PC-3 (cell line): ENCODE measurements at places on chromosomes 1 and 21.

- no peak for DNase-seq
Measured at GRCh38 chr1:228956864-228957263, 221.6 kb downstream of the RHOU start.

DNA sequence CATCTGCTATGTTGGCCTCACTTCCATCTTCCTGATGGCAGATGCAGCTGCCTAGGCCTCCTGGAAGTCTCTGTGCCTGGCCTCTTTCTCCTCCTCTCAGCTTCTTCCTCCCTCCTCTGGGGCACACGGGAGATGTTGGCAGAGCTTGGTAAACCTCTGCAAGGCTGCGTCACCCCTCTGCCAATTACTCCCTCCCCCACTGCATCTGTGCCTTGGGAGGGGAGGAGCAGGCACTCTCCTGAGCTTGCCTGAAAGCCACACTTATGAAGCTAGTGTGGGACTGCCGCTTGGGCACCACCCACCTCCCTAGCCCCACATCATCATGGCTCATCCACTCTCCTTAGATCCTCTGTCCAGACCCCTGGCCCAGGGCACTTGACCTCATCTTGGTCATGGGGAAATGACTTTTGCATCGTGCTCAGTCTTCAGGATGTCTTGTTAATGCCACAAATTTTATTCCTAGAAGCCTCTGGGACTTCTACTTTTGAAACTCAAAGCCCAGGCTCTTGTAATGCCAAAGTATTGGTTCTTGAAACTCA is 7.3 kb upstream of the TMEM51 start:
- DNase-seq: no peak

- DNase-seq: no peak
Measured at GRCh38 chr21:45304945-45305344, 17.2 kb upstream of the POFUT2 start.

DNA sequence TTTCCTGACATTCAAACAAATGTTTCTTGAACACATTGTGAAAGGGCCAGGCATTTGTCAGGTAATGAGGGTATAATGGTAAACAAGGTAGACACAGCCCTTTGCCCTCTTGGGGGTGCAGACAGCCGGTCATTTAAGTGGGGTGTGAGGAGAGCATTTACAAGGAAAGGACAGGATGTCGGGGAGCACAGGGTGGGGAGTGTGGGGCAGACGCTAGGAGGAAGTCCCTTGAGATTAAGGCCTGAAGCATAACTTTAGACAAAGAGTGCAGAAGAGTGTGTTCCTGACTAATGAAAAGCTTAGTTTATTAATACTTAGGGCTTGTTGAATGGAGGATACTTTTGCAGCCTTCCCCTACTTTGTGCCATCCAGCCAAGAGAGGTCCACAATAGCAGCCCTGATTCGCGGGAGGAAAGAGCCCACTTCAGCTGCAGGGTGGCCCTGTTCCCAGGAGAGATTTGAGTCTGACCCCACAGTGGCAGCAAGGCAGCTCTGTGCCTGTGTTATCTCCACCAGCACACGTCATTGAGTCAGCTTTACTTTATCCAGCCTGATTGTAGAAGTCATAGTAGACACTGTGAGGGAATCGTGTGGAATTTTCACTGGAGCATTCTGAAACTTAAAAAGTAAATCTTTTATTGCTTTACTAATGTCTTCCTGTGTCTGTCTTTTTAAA is 35.1 kb downstream of the MPZL1 start:
- no peak for DNase-seq

- peak; percentile 67 for DNase-seq
Measured at GRCh38 chr1:6171548-6172124, 8.5 kb downstream of the CHD5 start.

DNA sequence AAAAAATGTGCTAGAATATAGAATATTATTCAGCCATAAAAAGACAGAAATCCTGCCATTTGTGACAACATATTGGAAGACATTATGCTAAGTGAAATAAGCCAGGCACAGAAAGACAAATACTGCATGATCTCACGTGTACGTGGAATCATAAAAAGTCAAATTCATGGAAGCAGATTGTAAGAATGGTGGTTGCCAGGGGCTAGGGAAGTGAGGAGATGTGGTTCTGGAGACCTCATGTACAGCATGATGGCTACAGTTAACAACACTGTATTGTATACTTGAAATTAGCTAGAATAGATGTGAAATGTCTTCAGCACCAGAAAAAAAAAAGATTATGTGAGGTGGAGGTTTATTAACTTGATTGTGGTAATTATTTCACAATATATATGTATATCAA is 166.4 kb downstream of the ZZZ3 start:
- DNase-seq: no peak

GRCh38 chr1:242033447-242033846 is 34.5 kb upstream of the MAP1LC3C start:
- no peak for DNase-seq

DNA sequence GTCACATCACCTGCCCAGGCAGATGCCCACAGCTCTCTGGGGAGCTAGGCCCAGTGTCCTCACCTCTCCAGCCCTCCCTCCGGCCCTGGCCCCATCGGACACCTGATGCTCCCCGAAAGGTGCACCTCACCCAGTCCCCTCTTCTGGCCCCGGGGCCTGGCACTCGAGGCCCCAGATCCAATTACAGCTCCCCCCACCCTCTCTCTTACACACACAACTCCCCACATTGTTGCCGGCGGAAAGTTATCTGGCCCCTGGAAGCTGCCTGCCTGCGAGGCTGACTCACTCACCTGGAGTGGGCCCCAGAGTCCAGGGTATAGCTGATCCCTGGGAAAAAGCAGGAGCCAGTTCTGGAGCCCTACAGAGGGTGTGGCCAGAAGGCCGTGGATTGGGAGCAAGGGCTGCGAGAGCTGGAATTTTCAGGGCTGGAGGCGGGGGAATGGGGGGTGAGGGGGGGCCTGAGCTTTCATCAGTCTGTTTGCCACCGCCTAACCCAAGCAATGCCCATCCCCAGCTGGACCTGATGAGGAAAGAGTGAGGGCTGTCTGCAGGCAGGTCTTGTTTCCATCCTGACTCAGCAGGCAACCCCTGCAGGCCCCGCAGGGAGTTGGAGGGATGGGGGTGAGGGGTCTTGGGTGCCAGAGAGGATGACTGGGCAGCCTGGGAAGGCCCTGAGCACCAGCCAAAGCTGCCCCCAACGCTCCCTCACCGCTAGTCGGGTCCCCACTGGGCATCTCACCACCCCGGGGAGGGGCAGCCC is 948 bp downstream of the FBXO2 start:
- peak; percentile 87 for DNase-seq

GRCh38 chr1:22039594-22040285 is 12.8 kb upstream of the CDC42 start:
- peak; percentile 66 for DNase-seq

- peak; percentile 82 for DNase-seq
Measured at GRCh38 chr1:216566641-216567205, 143.5 kb upstream of the USH2A start.

DNA sequence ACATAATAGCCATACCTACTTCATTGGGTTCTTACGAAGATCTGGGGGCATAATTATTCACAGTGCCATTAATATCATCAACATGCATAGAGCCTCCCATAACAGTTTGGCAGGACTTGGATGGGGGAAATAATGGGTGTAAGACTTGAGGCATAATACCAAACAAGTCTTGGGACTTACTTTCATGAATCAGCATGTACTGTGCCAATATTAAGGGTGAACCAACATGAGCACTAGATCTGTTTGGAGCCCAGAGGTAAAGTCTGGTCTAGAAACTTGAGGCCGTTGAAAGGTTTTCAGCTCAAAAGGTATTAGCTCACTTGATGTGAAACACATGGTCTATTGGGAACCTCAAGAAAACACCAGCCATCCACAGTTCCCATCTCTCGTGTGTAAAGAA is 56.7 kb upstream of the ZC3H11B start:
- peak; percentile 23 for DNase-seq

GRCh38 chr1:216740331-216740730 is 17.1 kb upstream of the ESRRG start:
- DNase-seq: no peak

GRCh38 chr1:145960468-145961108 is 2.8 kb upstream of the LIX1L start:
- DNase-seq: peak; percentile 46

GRCh38 chr1:32954168-32954567 is 10.4 kb downstream of the RNF19B start:
- peak; percentile 95 for DNase-seq

GRCh38 chr21:31909153-31910073 is 36.6 kb downstream of the HUNK start:
- no peak for DNase-seq

- DNase-seq: peak; percentile 4
Measured at GRCh38 chr1:29939079-29939478, 702.8 kb downstream of the PTPRU start.

DNA sequence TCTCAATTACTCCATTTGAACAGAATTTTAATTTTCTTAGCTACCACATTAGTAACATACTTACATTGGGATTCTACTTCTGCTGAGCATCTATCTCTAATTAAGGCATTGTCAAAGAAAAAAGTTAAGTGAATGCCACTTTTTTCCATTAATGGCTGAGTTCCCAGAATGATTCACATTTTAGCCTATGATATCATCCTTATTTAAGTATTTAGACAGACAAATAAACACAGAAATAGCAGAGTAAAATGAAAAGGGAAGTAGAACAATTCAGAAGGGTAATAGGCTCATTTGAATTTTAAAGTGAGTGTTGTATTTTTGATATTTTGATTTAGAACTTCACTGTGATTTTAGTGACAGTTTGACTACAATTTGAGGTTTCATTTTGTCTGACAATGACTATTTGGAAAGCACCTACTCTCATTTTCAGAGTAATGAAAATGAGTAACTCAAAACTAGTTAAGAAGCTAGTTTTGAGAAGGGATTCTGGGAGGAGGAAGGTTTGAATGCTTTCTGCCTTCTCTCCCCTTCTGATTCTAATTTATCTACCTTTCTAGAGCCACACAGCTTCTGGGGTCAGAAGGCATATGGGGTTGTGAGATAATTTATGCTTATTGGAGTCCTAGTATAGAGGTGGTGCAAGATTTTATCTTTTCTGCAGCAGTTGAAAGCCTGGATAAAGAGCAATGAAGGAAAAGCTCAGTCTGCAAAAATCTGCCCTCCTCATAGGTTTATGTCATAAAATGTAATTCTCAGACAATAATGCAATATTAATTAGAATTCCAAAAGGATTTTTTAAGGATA is 15.5 kb downstream of the LYPLAL1 start:
- peak; percentile 78 for DNase-seq

- DNase-seq: peak; percentile 42
Measured at GRCh38 chr1:216075339-216075738, 347.9 kb downstream of the USH2A start.

DNA sequence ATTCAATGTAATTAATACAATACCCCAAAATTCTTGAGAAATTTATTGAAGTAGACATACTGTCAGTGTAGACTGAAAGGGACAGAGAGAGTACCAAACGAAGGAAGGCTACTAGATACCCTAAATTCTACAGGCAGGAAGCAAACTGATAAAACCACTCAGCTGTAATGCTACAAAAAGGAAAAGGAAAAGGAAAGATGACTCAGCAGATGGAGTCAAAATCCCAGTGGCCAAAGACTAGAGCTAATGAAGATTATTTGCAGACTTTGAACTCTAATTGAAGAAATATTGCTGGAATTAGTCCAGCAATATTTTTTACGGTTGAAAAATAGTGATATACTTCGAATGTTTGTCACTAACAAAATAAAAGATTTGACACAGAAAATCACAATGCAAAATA is 671.9 kb downstream of the BRINP3 start:
- no peak for DNase-seq

DNA sequence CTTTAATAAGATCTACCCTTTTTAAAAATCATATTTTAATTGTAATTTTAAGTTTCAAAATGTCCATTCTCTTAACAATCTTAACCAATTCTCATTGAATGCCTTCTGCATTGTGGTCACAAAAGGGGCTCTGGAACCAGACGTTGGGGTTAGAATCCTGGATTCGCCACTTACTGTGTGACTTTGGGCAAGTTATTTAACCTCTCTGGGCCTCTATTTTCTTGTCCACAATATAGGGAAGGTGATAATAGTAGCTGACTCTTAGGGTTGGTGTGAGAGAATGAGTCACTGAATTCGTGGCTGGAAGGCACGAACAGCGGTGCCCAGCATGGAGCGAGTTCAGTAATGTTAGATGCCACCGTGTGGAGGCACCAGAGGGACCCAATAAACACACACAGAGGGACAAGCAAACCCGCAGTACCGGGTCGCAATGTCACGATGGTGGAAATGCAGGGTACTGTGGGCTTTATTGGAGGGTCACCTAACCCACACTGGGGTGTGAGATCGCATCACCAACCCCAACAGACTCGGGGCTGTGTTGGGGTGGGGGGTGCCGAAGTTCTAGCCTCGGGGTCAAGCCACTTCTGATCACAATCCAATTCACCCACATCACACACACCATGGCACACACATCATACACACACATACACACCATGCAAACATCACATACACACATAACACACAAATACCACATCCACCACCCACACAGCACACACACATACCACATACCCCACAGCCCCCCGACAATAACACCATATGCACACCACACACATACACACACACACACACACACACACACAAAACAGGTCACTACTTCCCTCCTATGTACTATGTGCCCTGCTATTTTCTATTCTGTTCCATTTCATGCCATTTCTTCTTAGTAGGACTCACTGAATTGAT is 27.0 kb upstream of the IFNAR2 start:
- DNase-seq: no peak

GRCh38 chr1:84289169-84289785 is 12.2 kb upstream of the SAMD13 start:
- no peak for DNase-seq

DNA sequence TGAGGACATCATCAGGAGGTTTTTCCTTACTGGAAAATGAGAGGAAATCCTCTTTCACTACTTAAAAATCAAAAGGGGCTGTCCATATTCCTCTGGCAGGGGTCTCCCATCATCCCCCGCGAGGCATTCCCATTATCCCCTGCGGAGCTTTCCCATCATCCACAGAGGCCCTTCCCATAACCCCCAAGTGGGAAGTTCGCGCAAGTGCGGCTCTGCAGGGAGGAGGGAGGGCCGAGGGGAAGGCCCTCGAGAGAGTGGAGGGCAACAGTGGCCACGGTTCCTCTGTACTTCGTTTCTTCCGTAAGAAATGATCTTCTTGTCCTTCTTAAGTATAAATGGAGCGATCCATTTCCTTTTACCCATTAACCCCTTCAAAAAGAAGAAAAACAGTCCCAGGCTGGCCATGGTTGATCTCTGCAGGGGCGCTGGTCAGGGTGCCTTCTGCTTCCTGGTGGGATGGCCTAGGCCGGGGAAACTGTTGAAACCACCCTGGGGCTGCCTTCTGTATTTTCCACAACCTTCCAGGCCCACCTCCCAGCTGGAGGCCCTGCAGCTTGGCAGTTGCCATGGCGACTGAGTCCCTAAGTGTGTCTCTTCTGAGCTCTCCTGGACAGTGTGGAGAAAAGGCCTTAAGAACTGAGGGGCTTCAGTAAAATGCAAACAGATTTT is 3.6 kb upstream of the RSPH1 start:
- no peak for DNase-seq
